Activated CD4-positive, alpha-beta T cell treated with anti-CD3 and anti-CD28 coated beads for 1 hour (primary cell): ENCODE measurements at places on chromosomes 7 and 10.
A peak's percentile ranks its signal among the peaks of the same experiment; 100 is the strongest.

DNA sequence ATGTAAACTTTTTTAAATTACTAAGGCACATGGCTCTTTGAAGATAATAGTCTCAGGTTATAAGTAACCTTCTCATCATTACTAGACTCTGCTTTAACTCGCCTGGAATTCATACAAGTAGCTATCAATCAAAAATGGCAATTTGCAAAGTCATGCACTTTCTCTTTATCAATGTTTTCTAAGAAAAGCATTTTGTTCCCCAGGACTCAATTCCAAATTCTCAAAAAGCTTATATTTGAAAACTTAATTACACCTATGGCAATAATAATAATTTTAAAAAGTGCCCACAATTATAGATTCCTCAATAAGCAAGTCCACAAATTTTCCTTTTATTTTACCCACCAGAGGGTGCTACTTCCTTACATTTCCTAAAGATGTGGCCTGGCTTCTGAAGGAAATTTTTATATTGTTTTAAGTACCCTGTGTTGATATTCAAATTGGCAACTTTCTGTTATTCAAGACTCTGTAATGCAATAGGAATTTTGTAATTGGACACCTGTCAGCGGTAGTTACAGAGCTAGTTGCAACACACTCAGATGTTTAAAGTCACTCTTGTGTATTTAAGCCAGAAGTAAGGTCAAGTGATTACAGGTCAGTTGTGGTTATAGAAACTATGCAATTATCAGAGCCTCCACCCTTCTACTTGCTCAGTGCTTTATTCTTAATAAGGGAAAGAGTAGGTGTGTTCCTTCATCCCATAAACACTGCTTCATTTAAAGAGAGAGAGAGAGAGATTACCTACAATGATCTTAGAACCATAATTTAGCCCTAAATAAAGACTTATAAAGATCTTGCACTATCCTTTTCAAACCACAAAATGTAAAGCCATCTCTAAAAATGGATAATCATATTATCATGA is 47.1 kb upstream of the HYAL4 start:
- no peak for DNase-seq

DNA sequence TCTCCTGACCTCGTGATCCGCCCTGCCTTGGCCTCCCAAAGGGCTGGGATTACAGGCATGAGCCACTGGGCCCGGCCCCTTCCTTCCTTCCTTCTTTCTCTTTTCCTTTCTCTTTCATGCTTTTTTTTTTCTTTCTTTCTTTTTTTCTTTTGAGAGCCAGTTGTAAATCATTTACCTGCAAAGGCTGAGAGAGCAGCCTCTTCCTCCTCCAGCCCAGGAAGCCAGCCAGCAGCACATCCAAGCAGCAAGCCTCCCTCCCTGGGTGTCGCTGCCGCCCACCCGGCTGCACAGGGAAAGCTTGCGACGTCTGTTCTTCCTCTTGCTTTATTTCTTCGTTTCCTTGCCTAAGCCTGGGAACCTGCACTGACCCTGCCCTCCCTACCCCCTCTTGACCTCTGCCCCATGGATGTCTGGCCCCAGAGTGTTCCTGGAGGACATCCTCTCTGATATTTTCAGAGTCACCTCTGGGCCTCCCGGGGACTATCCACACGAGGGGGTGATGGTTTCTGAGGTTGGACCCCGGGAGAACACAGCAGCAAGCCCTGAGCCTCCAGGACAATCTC is 62.8 kb upstream of the MYL10 start:
- DNase-seq, result no peak

GRCh38 chr7:140525743-140526142 is 46.4 kb upstream of the MKRN1 start:
- no peak for DNase-seq

DNA sequence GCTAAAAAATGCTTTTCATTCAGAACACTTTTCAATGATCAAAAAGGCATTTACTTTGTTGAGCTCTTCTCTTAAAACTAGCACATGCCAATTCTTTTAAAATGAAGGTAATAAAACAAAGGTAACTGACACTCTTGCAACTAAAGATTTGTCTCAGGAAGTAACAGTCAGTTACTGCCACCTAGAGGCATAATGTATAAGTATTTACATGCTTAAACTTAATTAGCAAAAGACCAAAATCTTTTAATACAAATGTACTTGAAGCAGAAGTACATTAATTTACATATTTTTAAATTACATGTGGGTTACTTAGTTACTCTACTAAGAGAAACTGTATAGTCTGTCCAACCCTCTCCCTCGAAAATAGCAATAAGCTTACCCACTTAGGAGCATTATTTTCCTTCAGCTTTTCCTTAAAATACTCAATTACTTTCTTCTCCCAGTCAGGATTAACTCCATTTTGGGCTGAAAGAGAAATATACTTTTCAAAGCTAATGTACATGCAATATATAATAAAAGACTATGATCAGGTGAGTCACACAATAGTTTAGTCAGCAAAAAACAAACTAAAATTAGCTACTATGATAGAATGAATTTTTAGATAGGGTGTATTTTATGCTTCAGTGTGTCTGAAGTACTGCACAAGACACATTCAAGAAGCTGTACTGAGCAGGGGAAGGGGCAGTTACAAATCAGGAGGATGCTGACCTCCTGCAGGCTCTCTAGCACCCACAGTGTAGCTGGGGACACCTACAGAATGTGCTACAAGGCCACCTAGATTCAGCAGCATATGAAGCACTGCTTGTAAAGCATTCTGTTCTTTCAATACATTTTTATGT is 13.0 kb downstream of the MCMBP start:
- DNase-seq, result no peak

- DNase-seq, result no peak
Observed at GRCh38 chr10:74880041-74880440, 53.6 kb downstream of the KAT6B start.

- DNase-seq, result no peak
Observed at GRCh38 chr10:24382596-24382978, 173.6 kb downstream of the KIAA1217 start.

- no peak for DNase-seq
Observed at GRCh38 chr10:395665-396064, 260.4 kb downstream of the ZMYND11 start.

DNA sequence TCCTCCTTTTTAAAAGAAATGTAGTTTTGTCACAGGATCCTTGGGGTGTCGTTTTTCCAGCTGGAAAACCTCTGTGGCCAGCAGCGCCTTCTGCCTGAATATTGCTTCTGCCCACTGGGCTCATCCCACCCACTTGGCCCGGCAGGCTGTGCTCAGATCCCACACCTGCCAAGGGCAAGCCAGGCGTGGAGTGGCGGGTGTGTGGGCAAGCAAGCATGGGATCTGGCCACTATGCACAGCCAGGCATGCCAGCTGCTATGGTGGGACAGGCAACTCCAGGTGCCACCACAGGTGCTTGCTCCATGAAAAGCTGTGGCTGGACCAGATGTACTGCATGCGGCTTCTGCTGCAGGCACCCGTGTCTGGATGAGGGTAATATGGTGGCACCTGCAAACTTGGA is 31.2 kb upstream of the INPP5F start:
- no peak for DNase-seq

DNA sequence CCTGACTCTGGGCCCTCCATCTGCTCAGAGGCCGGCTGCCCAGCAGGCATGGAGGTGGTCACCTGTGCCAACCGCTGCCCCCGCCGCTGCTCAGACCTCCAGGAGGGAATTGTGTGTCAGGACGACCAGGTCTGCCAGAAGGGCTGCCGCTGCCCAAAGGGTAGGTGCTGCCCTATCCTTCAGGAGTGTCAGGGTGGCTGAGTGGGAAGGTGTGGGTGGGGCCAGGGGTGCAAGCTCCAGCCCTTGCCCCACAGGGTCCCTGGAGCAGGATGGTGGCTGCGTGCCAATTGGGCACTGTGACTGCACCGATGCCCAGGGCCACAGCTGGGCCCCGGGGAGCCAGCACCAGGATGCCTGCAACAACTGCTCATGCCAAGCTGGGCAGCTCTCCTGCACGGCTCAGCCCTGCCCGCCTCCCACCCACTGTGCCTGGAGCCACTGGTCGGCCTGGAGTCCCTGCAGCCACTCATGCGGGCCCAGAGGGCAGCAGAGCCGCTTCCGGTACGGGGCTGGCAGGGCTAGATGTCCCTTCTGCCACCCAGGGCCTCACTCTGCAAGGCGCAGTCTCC is 17.5 kb upstream of the ZNF862 start:
- DNase-seq, result no peak

GRCh38 chr7:108327353-108327752 is 128.9 kb downstream of the NRCAM start:
- DNase-seq, result no peak

- DNase-seq, result no peak
Observed at GRCh38 chr10:102007796-102008195, 48.2 kb downstream of the ARMH3 start.

GRCh38 chr10:17026686-17027485 is 102.7 kb downstream of the CUBN start:
- DNase-seq, result peak; percentile 45

GRCh38 chr7:18496341-18496700 is 772 bp downstream of the HDAC9 start:
- DNase-seq, result no peak

DNA sequence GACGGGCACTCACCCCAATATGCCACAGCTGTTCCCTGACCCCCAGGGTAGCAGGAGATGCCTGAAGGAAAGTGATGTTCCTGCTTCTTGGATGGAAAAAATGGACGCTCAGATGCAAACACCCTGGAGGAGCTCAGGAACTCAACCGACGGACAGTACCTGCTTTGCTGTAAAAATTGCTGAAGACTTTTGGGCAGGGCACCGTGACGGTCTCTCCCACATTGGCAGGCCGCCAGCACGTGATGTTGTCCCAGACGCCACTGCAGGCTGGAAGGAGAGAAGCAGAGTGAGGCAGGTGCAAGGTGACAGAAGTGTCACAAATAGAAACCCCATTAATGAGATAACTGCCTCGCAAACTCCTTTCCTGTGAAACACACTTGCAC is 35.0 kb downstream of the VIPR2 start:
- no peak for DNase-seq

DNA sequence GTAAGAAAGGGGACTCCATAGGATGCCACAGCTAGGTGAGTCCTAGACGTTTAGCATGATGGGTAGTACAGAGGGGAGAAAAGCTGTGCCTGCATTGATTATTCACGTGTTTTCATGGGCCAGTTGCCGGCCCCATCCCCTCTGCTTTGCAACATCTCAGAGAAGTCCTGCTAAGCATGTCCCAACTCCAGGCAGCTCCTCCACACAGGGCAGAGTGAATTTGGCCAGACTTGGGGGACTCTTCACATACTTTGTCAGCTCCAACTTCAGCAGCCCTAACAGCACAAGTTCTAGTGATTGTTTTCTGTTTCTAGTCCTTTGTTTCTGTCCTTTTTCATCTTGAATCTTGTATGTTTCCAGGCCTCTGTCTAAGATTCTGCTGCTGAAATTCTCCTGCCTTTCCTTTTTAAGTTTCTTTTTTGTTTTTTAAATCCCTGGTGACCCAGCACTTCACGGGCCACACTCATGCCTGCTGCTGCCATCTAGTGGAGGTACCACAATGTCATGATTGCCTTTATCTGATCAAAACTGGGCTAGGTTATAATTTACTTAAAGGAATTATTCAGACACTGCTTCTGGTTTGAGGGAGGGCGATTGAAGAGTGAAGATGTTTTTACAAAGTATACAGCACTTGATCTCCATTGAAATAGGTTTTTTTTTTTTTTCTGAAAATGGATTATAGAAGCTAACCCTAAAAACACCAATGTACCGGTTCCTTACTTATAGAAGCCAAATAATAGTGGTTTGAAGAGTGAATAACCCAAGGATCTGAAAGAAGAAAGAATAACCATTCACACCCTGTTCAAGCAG is 276.9 kb downstream of the CSTF2T start:
- DNase-seq, result no peak

- DNase-seq, result no peak
Observed at GRCh38 chr10:124035928-124036558, 57.4 kb downstream of the CHST15 start.

DNA sequence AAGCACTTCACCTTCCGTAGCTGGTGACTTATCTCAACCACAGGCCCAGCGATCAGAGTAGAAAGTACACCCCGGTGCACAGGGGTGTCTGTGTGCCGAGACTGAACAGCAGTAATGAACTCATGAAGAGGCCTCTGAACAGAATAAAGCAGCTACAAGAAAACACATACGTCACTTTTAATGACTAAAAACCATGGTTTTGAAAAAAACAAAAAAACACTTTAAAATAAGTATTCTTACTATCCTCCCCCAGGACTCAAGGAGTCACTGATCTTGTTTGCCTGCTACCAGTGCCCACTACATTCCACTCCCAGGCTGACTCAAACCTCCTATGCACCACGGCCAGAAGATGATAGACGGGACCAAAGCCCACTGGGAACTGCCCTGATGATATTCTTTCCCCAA is 53.8 kb downstream of the NCAPG2 start:
- DNase-seq, result no peak

DNA sequence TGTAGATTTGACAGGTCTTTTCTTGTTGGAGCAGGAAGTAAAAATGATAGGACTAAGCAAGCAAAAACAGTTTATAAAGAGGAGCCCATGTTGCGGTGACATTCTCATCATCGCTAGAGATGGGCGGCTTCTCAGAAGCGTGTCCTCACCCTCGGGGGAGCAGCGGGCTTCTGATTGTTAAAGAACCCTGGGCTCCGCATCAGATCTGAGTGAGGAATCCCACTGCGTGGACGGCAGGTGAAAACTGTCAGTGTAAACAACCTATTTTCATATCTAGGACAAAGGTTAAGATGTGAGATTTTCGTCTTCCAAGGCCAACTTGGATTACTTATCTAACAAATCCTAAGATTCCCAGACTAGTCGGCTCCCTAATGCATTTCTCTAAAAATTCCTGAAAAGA is 177.6 kb downstream of the ADARB2 start:
- no peak for DNase-seq

DNA sequence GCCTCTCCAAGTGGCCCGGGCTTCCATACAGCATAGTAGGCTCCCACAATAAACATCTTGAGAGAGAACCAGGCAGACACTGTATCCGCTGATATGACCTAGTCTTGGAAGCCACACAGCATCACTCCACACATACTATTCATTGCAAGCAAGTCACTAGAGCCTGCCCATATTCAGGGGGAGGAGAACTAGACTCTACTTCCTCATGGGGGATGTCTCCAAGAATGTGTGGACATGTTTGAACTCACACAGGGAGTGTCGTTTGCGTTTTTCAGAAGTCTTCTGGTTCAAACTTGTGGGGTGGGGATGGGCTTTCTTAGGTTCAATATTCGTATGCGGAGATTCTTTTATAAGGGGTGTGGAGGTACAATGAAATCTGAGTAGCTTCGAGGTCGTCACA is 232.6 kb upstream of the HABP2 start:
- DNase-seq, result no peak
